Upper lobe of left lung (tissue), 6 donors: ENCODE measurements at places on chromosomes 7 and 10. TPM values are rescaled to one million over a fixed set of nuclear protein-coding genes. Genes with fewer than 3 reads are reported as not detected.

GRCh38 chr10:85608706-85609105, 757.9 kb downstream of the GRID1 start:
- DNase-seq, result no peak

- no peak for DNase-seq
Observed at GRCh38 chr10:12741360-12741804, 260.1 kb downstream of the CCDC3 start.

- DNase-seq, result no peak
Observed at GRCh38 chr7:101241015-101241363, 3.4 kb upstream of the CLDN15 start.

DNA sequence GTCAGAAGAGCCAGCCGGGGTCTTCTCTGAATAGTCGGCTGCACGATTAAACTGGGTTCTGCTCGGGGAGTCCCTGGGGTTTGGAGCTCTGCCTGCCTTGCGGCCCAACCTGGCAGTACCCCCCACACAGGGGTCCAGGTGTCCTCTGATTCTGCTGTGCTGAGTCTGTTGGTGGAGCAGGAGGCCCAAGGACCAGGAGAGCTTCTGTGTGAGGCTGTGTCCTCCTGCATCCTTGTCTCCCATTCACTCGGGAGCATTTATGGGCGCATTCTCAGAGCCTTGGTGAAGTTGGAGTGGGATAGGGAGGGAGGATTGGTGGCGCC, 14.2 kb downstream of the INPP5A start:
- no peak for DNase-seq

- no peak for DNase-seq
Observed at GRCh38 chr7:151708610-151709009, 168.3 kb downstream of the PRKAG2 start.

GRCh38 chr10:32471232-32471631, 25.3 kb downstream of the CCDC7 start:
- no peak for DNase-seq

DNA sequence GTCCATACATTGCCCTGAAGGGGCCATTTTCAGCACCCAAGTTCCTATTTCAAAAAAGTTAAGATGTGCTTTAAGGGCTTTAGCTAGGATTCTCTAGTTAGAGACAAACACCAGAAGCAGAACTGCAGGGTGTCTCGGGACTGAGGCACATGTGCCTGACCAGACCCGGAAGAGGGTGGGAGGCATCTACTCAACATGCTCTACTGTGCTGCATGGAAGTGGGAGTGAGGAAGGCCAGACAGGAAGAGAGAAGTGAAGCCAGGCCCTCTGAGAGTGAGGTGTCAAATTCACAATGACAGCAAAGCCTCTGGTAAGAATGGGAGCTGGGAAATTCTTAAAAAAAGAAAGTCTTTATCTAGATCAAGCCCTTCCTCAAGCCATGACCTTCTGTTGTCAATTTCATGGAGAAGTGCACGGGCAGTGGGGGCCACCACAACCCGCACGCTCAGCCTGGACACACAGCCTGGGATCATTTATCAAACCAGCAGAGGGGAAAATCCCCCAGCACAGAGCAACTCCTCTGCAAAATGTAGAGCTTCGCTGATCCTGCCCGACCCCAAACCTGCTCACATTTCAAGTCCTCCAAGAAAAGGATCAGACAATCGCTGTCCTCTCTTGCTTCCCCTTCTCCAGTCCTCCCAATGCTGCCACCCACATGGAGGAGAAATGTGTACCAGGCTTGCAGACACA, 38.7 kb downstream of the PLXNA4 start:
- no peak for DNase-seq

DNA sequence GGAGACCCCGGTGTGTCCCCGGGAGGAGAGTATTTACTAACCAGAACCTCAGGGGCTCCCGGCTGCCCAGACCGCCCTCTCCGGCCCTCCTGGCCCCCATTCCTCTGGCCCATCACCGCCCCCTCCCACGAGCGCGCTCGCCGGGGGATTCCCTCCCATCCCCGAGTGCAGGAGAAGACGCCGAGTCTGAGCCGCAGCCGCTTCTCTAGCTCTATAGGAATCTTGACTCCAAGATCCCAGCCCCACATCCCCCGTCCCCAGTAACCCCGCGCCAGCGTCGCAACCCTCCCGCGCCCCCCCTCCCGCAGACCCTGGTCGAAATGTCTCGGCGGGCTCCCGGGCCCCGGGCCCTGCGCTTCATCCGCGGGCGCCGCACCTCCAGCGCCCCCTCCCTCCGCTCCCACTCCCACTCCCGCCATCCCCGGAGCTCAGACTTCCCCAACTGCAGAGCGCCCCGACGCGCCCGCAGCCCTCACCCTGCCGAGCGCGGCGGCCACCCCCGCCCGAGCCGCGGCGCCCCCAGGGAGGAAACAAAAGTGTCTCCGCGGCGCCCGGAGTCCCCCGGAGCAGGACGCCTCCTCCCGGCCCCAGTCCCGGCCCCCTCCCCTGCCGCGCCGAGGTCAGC, 541 bp downstream of the ELMO1 start:
- DNase-seq, result no peak

DNA sequence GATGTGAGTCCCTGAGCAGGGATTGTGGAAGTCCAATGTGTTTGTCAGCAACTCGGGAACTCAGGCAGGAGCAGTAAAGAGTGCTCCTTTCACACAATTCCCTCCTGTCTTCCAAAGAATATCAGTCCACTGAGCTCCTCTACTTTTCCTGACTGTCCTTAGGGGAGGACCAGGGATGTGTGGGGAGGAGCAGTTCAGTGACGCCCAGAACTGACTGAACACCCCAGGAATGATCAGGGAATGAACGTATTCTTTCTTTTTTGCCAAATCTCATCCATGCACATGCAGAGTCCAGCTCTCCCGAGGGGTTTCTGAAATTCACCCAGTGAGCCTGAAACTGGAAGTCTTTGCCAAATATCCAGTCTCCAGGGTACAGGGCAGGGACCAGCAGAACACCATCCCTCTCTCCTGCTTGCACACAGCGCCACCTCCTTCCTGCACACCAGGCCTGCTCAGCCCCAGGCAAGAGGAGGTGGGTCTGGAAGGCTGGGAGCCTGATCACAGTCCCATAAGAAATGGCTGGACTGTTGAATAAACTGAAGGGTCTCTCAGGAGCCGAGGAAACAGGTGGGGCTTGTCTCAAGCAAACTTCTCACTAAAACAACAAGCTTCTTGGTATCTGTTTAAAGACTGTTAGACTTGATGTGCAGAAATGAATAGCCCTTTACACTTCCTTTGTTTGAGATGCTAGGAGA, 294.7 kb downstream of the C7orf25 start:
- DNase-seq, result peak; percentile 1

DNA sequence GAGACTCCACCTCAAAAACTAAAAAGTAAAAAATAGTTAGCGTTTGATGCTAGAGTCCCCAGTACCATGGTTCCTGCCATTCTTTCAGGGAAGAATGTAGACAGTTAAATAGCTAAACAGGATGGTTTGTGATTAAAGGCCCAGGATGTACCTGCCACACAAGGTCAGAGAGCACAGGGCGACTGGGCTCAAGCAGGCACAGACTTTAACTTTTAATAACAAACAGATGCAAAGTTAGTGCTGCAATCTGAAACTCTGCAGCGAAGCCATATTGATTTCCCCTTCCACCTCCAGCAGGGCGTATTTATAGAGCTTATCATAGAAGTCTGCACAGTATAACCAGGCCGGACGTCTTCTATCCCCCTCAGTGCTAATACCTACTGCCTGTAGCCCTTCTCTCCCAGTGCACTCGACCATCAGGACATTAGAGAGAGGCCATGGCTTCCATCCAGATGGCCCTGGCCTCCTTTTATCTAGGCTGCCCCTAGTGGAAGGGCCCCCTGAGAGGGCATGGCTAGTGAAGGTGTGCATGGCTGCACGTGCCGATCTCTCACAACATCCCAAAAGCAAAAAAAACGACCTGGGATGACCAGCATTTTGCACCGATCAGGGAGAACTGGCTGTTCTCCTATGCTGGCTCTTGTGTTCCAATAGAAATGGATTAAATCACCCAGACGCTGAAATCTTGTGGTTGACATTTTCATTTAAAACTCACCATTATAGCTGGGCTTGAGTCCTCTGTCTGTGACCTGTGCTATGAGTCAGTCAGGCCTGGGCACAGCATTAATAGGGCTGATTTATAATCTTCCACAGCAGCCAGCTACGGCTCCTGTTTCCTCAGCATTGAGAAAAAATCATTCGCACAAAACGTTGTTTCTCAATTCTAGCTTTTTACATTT, 7.6 kb upstream of the BAG3 start:
- no peak for DNase-seq

DNA sequence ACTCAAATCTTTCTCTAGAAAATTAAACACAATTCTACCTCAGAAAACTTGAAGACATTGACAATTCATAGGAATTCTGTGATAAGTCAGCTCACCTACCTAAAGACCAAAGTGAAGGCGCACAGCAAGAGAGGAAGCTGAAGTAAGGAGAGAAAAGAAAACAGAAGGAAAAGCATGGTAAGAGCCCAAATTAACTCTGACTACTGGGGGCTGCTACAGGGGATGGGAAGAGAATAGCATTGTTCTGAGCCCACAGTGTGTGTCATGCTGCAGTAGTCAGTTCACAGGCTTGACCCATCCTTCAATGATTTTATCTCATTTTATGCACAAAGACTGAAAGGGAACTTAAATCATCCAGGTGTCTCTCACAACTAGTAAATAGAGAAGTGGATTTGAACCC, 111.3 kb downstream of the PTEN start:
- no peak for DNase-seq

DNA sequence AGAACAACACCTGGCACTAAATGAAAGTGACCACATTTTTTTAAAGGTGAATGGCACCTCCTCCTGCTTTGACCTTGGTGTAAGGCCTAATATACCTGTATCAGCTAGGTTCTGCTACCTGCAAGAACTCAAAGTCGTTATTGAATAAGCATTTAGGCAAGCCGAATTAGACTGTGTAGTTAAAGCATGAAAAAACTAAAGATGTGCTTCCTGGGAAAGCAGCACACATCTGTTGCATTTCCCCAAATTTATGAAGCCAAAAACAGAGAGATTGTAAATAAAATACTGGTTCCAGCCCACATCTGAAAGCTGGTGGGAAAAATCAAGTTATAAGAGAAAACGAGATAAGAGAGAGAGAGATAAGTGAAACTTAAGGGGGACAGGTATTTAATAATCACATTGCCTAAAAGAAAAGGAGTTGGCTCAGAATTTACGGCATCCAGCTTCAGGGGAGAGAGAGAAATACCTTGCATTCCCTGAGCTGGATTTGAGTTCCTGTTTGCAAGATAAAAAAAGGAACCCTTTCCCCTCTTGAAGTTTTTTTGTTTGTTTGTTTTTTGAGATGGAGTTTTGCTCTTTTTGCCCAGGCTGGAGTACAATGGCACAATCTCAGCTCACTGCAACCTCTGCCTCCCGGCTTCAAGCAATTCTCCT, 1.8 kb upstream of the XPNPEP1 start:
- DNase-seq, result no peak

- no peak for DNase-seq
Observed at GRCh38 chr10:549391-549790, 140.1 kb downstream of the DIP2C start.

DNA sequence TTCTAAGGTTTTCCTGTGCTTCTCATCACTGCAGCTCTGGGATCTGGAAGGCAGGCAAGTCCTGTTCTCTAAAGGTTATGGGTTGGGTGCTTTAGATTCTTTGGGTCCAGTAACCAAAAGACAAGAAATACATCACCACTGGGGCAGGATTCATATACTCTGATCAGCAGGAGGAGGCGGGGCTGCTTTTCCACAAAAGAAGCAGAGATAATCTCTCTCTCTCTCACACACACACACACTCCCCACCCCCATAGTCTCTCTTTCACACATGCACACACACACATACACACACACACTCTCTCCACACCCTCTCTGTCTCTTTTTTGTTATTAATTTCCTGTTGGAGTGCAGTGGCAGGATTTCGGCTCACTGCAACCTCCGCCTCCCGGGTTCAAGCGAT, 13.0 kb upstream of the ACBD5 start:
- no peak for DNase-seq

- DNase-seq, result no peak
Observed at GRCh38 chr10:108862676-108863350, 1060.5 kb downstream of the XPNPEP1 start.

DNA sequence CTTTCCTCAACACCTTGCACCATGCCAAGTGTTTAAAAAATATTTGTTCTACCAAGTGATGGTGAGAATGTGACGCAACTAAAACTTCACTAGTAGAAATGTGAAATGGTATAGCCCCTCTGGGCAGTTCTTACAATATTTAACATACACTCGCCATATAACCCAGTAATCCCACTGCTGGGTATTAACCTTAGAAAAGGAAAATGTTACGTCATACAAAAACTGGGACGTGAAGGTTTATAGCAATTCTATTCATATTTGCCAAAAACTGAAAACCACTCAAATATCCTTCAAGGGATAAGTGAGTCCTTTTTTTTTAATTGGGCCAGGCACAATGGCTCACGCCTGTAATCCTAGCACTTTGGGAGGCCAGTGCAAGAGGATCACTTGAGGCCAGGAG, 279.3 kb downstream of the SKIDA1 start:
- DNase-seq, result no peak

DNA sequence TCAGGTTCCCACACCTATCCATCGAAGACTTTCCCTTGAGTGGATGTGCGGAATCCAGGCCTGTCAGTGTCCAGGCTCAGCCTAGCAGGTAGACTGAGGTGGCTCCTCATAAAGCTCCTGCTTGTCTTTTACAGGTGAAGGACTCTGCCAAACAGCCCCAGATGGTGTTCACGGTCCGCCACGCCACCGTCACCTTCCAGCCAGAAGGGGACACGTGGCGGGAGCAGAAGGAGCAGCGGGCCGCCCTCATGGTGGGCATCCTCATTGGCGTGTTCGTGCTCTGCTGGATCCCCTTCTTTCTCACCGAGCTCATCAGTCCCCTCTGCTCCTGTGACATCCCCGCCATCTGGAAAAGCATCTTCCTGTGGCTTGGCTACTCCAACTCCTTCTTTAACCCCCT, 13.9 kb downstream of the HTR5A start:
- DNase-seq, result peak; percentile 57

GRCh38 chr10:116398224-116398623, 29.4 kb upstream of the PNLIPRP3 start:
- DNase-seq, result no peak

- DNase-seq, result no peak
Observed at GRCh38 chr10:19847321-19847720, 31.1 kb downstream of the PLXDC2 start.

GRCh38 chr7:78301407-78301806, 502.8 kb downstream of the PHTF2 start:
- DNase-seq, result no peak

GRCh38 chr10:26550774-26551526, 112.8 kb downstream of the APBB1IP start:
- no peak for DNase-seq

TMEM270 gene
- total RNA-seq, result not detected

CAMK2B gene
- total RNA-seq, result not detected

OR6V1 gene
- not detected for total RNA-seq

ALOX5 gene
- total RNA-seq, result 113 TPM

PNLIPRP2 gene
- total RNA-seq, result not detected

EVX1 gene
- not detected for total RNA-seq

C7orf57 gene
- total RNA-seq, result 2.1 TPM

WNT2 gene
- 12.6 TPM for total RNA-seq

EBF3 gene
- 0.51 TPM for total RNA-seq

GET4 gene
- 32.9 TPM for total RNA-seq

EPHA1 gene
- 14.9 TPM for total RNA-seq

MICU1 gene
- total RNA-seq, result 55.0 TPM
